Hippocampal formation (tissue), 2 donors: ENCODE measurements at places on chromosomes 3 and 15.

DNA sequence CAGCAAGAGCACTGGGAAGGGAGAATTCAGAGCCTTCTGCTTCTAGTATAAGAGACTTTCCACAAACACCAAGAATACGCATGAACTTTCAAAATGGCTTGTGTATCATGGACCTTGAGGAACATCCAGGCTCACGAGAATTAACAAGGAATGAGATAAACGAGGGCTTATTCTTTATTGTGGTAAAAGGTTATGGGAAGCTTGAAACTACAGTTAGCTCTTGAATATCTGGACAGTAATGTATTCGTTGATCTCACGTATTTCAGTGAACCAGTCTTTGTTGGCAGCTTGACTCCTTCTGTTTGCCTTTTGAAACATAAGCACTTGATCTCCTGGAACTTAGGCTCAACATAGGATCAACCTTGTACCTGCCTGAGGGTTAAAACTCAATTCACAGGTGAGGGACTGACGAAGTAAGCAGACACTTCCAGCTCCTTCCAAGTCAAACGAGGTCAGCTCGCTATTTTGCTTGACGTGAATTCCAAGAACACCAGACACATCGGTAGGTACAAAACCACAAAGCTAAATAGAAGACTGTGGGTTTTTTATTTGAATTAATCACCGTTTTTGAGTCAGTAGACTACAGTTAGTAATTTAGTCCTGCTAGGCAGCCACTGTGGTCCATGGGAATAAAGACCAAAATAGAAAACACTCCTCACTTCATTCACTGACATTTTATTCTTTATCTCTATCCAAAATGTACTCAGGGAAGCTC is 30.8 kb downstream of the GALNT15 start:
- DNase-seq = no peak

DNA sequence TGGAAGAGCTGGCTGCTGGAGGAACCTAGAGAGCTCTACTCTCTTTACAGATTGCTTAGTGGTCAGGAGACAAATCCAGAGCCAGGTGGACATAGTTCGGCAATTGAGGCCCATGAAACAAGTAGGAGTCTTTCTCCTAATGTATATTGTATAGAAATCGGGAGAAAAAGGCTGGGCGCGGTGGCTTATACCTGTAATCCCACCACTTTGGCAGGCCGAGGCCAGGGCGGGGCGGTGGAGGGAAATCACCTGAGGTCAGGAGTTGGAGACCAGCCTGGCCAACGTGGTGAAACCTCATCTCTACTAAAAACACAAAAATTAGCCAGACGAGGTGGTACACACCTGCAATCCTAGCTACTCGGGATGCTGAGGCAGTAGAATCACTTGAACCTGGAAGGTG is 10.8 kb downstream of the RAD54L2 start:
- no peak for DNase-seq

GRCh38 chr15:88797663-88798339 is 5.4 kb upstream of the ACAN start:
- DNase-seq = no peak

GRCh38 chr3:47421741-47422649 is 41.2 kb downstream of the PTPN23 start:
- no peak for DNase-seq

DNA sequence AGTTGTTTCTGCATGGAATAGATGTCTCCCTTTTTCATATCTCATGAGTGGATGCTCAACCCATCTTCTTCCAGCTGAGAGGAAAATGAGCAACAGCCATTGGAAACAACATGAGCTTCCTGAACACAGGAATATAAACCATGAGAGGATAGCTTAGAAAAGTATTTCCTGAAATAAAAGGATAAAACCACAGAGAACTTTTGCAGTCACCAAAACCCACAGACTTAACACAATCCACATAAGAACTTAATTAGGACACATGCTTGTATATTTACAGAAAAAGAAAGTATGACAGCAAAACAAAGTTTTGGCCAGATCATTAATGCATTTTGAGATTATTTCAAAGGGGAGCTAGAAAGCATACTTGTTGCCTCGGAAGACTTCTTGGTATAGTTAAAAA is 180.5 kb upstream of the RASGRP1 start:
- no peak for DNase-seq

DNA sequence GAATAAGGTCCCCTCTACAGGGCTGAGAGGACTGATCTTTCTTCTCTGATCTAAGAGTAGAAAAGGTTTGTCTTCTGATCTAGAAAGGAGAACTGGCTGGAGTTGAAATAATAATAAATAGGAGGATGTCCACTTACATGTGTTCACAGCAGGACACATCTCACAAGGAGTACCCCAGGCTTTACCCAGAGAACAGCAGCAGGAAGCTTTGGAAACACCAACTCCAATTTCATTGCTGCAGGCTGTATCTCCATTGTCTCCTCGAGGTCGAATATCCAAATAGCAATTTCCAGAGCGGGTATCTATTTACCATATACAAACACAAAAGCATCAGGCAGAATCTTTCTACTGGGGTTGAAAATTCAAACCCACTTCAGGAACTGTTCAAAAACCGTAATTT is 136.6 kb downstream of the DUT start:
- no peak for DNase-seq

GRCh38 chr3:150490277-150490986 is 55.9 kb downstream of the SERP1 start:
- no peak for DNase-seq

GRCh38 chr3:166285001-166285400 is 447.8 kb upstream of the BCHE start:
- DNase-seq = no peak
